ENCODE measurements at places on chromosomes 16 and 17.

DNA sequence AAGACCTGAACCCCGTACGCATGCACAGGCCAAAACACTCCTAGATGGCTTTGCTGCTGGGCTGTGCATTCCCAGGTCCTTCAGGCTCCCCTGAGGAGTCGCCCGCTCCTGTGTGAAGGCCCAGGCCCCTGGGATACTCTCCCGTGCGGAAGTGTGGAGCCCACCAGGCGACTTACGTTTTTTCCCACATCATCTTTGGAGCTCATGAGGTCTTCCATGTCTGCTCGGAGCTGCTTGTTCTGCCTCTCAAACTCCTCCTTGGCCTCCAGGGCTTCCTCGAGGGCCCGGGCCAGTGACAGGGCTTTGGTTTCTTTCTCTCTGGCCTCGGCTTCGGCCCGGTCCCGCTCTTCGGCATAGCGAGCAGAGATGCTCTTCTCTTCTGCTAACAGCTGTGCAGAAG, 56.4 kb downstream of the NDEL1 start:
- DNase-seq, result no peak

GRCh38 chr16:19595043-19595767, 39.7 kb downstream of the VPS35L start:
- DNase-seq, result no peak

GRCh38 chr17:45410144-45411091, 22.3 kb downstream of the ARHGAP27 start:
- DNase-seq, result no peak

- no peak for DNase-seq
Measured at GRCh38 chr16:49552313-49552928, 178.8 kb downstream of the C16orf78 start.

- DNase-seq, result no peak
Measured at GRCh38 chr16:47700857-47701587, 239.9 kb downstream of the PHKB start.

DNA sequence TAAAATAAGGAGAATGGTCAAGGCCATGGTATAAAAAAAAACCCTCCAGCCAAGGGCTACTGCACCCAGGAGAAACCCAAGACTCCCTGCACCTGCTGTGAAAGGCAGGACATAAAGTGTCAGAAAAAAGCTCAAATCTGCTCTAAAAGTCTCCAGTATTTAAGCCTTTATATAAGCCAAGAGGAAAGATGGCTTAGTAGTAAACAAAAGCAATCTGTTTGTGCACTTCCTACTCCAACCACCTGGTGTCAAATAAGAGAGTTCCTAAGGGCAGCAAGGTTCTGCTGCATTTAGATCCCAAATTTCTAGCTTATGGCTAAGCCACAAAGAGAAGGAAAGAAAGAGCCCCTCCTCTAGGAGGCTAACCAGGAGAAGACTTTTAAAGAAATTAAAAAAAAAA, 20.6 kb downstream of the ACSM1 start:
- no peak for DNase-seq

DNA sequence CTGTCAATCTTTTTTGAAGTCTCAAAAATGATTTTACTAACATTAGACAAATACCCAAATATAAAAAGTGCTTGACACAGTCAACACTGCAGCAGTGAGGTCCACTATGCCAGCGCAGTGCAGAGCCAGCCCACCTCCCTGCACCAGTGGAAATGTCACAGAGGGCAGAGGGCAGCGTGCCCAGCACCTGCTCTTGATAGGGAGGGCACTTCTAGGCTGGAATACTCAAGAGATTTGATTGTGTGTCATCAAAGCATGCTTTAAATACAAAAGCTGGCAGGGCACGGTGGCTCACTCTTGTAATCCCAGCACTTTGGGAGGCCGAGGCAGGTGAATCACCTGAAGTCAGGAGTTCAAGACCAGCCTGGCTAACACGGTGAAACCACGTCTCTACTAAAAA, 136.0 kb downstream of the ANKRD11 start:
- no peak for DNase-seq

- DNase-seq, result no peak
Measured at GRCh38 chr16:68356249-68356918, 45.6 kb downstream of the PRMT7 start.

DNA sequence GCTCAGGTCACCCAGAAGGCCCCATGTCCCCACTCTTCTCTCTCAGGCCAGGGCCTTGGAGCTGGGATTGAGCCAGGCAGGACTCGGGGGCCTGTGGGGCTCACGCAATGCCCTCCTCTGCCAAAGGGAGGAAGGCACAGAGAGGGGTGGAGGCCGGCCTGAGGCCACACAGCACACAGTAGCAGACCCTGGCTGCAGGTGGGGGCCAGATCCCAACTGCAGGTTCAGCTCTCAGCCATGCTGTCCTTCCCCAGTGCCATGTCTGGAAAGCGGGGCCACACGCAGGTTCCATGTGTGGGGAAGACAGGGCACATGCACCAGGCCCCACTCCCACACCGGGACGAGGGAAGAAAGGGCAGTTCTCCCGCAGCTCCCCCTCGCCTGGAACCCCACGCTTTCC, 33.3 kb upstream of the ZFPM1 start:
- no peak for DNase-seq

DNA sequence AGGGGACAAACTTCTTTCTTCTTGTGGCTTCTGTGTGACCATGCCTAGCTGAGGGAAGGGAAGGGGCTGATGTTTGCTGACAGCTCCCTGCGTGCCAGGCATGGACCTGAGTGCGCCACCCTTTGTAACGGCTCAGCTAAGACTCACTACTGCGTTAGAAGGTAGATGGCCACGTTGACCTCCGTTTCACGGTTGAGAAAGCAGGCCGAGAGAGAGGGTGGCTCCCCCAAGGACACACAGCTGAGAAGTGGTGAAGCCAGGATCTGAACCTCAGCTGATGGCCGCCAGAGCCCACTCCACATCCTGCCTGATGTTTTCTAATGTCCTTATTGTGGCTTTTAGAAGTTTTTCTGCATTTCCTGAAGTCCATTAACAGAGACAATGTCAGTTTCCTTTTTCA, 45.1 kb downstream of the RGS9 start:
- DNase-seq, result no peak

GRCh38 chr16:81220349-81220748, 18.1 kb upstream of the BCO1 start:
- DNase-seq, result no peak

DNA sequence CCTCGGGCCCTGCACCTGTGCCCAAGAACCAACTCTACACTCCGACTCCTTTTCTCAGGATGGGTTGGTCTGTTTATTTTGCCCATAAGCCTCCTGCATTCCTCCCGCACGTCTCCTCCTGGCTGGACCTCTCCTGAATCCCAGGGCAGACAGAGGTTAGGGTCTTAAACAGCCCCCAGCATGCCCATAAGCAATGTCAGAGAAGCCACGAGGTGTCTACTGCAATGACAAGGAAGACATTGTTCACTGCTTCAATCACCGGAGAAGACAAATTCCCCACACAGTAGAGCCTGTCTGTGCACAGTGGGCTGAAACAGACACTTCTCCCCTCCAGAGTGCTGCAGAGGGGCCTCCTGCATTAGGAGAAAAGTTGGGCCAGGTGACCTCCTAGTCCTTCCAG, 230.6 kb upstream of the RPL38 start:
- DNase-seq, result no peak

GRCh38 chr17:17191346-17191792, 14.8 kb downstream of the PLD6 start:
- no peak for DNase-seq

GRCh38 chr16:3952737-3953131, 72.2 kb upstream of the CREBBP start:
- no peak for DNase-seq

GRCh38 chr17:1091900-1092299, 87.9 kb downstream of the ABR start:
- no peak for DNase-seq

- no peak for DNase-seq
Measured at GRCh38 chr17:29031488-29031887, 11.5 kb upstream of the PIPOX start.

- DNase-seq, result no peak
Measured at GRCh38 chr17:50763716-50764475, 3.4 kb downstream of the ANKRD40CL start.

- no peak for DNase-seq
Measured at GRCh38 chr16:89965447-89966225, 17.1 kb downstream of the DEF8 start.

DNA sequence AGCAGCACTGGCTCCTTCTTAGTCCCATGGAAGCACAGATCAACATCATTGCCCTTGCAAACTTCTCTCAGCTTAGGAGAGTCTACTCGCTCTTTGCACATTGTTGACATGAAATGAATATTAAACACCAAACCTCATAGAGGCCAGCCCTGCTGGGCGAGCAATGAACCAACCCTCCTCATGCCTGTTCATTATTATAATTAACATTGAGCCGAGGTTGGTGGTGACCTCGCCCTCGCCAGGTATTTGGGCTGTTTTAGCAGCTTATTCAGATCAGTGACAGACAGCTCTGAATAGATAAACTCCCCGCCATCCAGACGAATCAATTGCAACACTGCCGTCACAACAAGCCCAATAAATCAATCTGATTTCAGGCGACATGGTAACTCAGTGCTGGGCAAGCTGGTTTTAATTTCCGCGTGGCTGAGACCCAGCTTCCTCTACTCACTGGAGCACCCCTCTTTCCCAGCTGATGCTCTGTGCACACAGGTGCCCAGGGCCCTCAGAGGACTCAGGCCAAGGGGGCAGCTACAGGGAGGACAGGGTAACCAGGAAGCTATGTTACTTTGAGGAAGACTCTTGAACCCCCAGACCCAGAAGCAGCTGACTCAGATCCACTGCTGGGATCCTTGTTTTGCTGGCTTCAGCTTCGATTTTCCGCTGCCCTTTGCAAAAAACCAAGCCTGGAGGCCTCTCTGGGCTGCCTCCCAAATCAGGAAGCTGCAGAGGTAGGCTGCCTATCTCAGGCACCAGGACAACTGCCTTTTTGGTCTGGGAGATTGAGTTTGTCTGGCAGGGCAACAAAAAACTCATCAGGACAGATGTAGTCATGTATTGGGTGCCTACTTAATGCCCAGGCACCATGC, 10.7 kb upstream of the SEZ6 start:
- DNase-seq, result no peak

- no peak for DNase-seq
Measured at GRCh38 chr17:7465597-7466275, 13.7 kb downstream of the ZBTB4 start.

- DNase-seq, result peak; percentile 47
Measured at GRCh38 chr17:52035336-52035915, 123.1 kb downstream of the CA10 start.

GRCh38 chr16:75251280-75252048, at the start of gene BCAR1:
TSS of gene BCAR1 (minus strand) at chr16:75251624. CDS start at chr16:75251482, 142 bp downstream.
- peak; percentile 81 for DNase-seq

- DNase-seq, result no peak
Measured at GRCh38 chr17:17904166-17905035, 67.6 kb upstream of the SREBF1 start.

GRCh38 chr17:16282522-16282921, 65.5 kb downstream of the PIGL start:
- DNase-seq, result no peak

- DNase-seq, result no peak
Measured at GRCh38 chr16:64121473-64121872, 1000.4 kb downstream of the CDH11 start.

DNA sequence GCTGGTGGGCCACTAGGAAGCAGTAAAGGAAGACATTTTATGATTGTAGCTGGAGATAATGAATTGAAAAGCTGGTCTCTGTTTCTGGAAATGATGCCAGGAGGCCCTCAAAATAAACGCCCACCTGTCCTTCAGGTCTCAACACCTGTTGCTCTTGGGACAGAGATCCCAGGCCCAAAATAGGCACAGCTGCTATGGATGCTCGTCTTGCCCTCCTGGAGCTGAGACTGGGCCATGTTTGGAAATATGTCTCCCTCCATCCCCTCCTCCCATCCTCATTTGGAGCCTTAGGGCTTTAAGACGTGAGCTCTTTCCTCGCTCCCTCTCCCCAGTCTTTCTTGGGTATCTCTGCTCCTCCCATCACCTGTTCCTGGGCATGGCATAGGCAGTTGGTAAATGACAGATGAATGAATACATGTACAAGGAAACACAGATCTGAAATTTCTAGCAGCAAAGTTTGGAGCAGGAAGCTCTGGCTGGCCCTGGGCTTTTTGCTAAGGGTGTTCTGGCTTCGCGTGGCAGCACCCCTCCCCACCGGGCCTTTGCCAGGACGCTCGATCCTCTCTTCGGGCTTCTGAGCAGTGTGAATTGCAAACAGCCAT, 33.3 kb downstream of the MYH3 start:
- no peak for DNase-seq

- no peak for DNase-seq
Measured at GRCh38 chr17:55576996-55577586, 65.8 kb upstream of the SMIM36 start.

GRCh38 chr17:7862692-7863437, 5.1 kb downstream of the CYB5D1 start:
- no peak for DNase-seq

- no peak for DNase-seq
Measured at GRCh38 chr16:55421226-55421625, 57.8 kb upstream of the MMP2 start.

DNA sequence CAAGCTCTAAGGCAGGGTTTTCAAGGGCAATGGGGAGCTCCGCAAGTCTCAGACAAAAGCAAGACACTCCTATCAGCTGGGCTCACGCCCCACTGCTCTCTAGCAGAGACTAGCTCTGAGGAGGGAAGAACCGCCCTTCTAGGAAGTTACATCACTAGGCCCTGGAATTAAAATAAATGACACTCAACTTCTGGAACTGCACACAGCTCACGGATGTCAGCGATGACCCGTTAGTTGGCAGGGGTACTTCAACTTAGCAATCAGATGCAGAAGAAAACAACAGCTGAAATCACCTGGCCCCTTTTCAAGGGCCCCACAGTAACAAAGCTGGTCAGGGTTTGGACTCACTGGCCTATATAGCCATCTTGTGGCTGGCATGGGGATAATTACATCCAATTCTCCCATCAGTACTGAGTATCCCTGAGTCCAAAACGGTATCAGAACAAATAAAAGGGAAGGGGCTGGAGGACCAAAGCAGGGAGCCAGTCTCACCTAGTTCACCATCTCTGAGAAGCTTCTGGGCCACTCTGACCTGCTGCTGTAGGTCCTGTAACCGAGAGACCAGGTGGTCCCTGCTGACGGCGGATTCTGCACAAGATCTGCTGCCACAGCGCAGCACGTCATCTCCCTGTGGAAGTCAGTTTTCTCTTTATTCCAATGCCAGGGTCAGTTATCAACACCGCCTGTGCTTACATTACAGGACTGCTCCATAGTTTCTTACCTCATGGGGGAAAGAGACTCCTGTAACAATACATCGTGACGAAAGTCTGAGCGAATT, 22.2 kb downstream of the SERPINF1 start:
- no peak for DNase-seq

All from dorsolateral prefrontal cortex (tissue), 122 donors.